ENCODE measurements at places on chromosomes 4 and X.

DNA sequence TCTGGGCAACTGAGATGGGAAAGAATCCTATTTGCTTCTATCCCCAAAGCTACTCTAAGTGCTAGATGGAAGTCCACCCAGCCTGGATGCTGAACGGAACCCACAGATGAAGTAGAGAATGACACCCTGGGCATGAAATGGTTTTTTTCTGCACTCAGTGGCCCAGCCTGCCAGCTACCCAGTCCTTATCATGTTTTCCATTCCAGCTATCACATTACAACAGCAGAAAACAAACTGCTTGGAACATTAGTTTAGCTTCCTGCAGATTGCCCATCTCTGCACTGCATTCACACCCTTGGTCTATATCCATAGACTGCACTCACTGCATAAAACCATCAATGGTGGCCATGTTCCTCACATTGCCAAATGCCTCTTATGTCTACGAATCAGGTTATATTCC is 79.1 kb downstream of the NYX start:
- no peak for DNase-seq

DNA sequence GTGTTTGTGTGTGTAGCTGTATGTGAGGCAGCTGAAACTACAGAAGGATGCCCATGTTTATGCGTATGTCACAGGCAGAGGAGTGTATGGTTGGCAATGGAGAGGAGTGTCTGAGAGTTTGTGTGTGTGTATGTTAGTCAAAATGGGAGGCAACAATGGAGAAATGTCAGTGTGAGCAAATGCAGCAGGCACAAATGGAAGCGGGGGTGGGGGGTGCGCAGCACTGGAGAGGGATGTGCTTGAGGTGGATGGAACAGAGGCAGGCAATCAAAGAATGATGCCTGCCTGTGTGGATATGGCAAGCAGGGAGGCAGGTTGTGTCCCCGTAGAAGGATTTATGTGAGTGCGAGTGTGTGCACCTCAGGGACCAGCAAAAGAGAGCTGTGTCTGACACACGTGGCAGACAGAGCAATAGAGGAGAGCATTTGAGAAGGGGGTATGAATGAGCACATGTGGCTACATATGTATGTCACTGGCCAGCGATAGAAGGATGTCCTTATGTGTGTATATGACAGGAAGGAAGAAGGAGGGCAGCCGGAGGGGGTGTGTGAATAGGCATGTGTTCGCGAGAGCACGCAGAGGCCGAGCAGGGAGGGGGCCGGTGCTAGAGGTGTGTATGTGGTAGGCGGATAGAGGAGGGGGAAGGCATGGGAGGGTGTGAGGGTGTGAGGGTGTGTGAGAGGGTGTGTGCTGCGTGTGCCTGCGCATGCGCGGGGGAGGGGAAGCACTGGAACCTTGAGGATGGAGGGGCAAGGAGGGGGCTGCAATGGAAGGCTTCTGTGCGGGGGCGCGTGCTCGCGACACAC is 1.1 kb downstream of the PJA1 start:
- DNase-seq = peak; percentile 13

DNA sequence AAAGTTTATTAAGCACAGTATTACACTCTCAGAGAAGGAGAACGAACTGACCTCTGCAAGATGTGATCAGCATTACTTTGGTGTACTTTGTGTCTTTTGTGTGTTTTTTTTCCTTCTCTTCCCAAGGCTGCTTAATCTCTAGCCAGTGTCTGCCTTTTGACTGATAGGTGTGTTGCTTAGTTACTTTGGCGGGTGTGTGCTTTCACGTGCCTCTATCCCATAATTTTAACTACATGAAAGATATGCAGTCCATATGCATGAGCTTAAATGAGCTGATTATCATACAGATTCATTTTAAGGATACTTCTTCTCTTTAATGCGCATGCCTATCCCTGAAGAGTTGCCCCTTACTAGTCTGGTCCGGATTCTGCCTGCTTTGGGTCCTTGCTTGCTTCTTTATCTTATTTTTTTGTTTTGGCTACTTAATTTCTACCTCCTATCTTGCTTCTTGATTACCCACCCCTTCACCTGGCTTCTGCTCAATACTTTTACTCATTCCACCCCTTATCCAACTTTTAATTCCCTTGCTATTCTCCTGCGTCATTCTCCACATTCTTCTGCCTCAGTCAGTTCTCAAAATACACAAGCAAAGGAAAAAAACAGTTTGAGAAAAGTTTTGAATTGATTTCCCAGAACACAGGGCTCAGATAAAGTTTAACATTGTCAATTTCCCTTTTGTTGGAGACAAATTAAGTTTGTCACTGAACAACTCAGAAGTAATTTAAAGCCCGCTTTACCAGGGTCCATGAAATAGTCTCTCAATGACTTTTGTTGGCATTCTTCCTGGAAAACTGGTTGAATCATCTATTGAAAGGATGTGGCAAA is 182.0 kb downstream of the TENT5D start:
- peak; percentile 11 for DNase-seq

GRCh38 chr4:4730249-4730648 is 129.2 kb upstream of the MSX1 start:
- no peak for DNase-seq

- no peak for DNase-seq
Measured at GRCh38 chr4:124931050-124931449, 218.5 kb upstream of the ANKRD50 start.

GRCh38 chrX:151184705-151185104 is 8.3 kb downstream of the GPR50 start:
- DNase-seq = no peak

DNA sequence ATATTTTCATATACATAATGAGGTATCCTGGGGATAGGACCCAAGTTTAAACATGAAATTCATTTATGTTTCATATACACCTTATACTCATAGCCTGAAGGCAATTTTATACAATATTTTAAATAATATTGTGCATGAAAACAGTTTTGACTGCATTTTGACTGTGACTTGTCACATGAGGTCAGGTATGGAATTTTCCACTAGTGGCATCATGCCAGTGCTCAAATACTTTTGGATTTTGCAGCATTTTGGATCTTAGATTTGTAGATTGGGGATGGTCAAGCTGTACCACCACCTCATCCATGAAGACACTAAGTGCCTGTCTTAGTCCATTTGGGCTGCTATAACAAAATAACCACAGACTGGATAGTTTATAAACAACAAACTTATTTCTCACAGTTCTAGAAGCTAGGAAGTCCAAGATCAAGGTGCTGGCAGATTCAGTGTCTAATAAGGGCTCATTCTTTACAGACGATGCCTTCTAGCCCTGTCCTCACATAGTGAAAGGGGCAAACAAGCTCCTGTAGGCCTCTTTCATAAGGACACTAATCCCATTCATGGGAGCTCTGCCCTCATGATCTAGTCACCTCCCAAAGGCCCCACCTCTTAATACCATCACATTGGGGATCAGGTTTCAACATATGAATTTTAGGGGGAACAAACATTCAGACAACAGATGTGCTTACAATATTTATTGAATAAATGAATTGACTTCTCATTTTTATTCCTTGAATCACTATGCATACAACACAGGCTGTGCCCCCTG is 9.4 kb downstream of the NUDT6 start:
- DNase-seq = no peak

DNA sequence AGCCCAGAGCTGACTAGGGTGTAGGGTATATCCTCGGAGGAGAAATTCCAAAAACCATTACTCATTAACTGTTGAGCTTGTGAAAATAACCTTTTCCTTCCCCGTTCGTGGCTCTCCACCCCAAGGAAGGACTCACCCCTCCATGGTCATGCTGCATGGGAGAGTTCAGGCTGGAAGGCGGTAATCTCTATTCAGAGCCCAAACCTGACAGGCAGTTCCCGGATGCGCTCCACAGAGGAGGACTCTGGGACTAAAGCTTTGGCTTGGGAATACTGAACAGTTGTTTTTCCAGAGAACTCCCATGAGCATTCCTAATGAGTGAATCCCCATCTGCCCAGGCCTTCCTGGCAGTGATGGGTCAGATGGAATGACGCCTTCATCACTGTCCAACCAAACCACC is 125.4 kb downstream of the BCOR start:
- peak; percentile 21 for DNase-seq

DNA sequence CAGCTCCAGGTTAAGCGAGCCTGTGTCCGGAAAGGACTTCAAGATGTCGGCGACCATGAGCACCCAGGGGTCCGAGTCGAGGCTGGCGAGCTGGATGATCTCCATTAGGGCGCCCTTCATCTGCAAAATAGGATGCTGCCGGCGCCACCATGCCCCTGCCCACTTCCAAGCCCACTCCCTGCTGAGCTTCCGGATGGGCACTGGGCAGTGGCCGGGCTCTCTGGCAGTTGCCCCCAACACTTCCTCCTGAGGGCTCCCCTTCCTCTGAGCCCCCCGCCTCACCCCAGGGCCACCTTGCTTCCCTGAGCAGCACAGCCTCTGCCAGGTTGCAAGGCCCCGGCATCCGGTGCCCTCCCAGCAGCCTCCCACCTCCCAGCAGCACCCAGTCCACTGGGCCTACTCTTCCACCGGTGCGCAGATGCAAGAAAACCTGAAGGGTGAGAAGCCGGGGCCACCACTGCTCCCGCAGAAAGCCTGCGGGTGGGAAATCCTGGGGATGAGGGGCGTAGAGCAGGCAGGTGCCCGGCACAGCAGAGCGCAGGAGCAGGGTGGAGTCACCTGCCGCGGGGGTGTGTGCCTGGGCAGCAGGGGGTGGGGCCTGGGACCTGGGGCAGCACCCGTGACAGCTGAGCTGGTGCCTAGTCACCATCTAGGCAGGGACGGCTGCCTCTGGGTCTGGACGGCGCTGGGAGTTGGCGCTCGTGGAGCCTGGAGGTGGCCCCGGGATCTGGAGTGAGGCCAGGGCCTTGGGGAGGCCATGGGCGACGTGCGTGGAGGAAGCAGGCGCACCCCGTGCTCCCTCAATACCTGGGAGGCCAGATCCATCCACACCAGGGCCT is 17.0 kb downstream of the NELFA start:
- DNase-seq = no peak

- DNase-seq = no peak
Measured at GRCh38 chr4:8819019-8819418, 52.6 kb downstream of the HMX1 start.

DNA sequence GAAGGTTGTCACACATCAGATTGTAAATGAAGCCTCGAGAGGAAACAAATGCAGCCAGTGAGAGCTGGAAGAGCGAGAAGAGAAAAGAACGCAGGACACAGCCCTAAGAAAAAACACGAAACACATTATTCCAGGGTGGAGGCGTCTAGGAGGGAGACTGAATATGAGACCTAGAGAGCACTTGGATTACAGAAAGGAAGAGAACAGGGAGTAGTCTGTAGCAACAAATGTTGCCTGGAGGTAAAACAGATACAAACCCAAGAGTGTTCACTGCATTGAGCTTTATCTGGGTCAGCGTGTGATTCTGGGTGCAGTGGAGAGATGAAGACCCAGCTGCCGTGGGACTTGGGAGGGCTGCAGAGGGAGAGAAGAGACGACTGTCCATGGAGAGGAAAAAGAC is 50.1 kb upstream of the SETD7 start:
- no peak for DNase-seq

- peak; percentile 2 for DNase-seq
Measured at GRCh38 chrX:107454302-107454701, 4.8 kb downstream of the FRMPD3 start.

DNA sequence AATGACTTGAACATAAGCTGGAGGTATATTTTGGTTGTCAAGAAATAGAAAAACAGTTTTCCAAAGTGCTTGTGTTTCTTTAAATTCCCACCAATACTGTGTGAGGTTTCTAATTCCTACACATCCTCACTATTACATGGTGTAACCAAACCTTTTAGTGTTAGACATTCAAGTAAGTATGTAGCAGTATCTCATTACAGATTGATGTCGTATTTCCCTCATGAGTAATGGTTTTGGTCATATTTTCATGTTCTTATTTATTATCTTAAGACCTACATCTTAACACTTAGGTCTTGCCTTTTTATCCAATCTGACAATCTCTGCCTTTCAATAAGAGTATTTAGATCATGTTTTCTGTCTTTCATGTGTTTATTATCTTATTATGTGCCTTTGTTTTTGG is 253.7 kb upstream of the ANXA10 start:
- peak; percentile 33 for DNase-seq

GRCh38 chrX:94178145-94178788 is 504.3 kb downstream of the FAM133A start:
- no peak for DNase-seq

DNA sequence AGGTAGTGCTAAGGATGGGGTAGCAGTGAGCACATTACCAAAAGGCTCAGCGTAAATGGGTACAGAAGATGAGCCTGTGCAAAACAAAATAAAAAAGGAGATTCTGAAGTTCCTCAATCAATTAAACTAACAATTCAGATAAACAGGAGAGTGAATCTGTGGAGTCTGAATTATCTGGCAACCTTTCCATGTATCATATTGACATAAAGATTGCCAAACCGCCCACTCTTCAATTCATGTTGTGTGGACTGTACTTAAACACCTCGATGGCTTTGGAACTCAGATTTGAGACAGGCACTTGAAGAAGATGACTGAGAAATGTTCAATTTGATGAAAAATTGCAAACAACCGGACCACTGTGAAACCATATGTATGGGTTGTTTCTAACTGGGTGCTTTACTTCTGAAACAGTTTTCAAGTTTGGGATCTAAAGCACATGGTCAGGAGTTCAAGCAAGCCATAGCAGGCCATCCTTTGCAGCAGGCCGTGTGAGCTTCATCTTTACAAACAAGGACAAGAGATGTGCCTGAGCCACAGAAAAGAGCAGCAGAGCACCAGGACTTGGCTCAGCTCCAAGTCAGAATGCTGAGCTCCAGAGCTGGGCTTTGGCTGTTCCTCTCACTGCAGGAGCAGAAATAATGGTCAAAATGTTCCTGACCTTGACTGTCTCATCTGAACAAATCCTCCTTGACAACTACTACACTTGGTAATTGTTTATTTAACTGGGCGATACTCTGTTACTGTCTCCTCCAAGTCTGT is 108.1 kb downstream of the MGST2 start:
- no peak for DNase-seq

DNA sequence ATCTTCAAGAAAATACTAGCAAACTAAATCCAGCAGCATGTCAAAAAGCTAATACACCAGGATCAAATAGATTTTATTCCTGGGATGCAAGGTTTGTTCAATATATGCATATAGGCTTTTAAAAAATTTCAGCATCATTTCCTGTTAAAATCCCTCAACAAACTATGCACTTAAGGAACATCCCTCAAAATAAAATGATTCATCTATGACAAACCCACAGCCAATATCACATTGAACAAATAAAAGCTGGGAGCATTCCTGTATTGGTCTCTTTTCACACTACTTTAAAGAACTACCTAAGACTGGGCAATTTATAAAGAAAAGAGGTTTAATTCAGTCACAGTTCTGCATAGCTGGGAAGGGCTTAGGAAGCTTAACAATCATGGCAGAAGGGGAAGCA is 726.7 kb downstream of the GRXCR1 start:
- no peak for DNase-seq

Data from cardiac fibroblast (primary cell).